Activated T-helper 1 cell treated with anti-CD3 and anti-CD28 coated beads, Interleukin-12 subunit alpha, Interleukin-12 subunit beta, Interleukin-2, Interleukin-4 antibody, amounts not matched to agents 30 ng/mL and 10 ng/mL and 1 ng/mL, durations not matched to agents 14 hours and 24 hours and 36 hours (primary cell): ENCODE measurements at places on chromosomes 13 and 19.

- H3K36me3 ChIP-seq = no peaks in the 10 kb centered on the region
- H3K27ac ChIP-seq = peak overlapping the region; percentile 8
- H3K4me3 ChIP-seq = no peak overlapping the region
- no peak for DNase-seq
Observed at GRCh38 chr19:15532779-15533521, 24.6 kb downstream of the CYP4F22 start.

GRCh38 chr13:98225036-98225940 lies 48.2 kb upstream of the RNF113B start:
- no peaks in the 10 kb centered on the region for H3K36me3 ChIP-seq
- DNase-seq = no peak
- H3K4me3 ChIP-seq = no peak overlapping the region
- H3K27ac ChIP-seq = no peak overlapping the region
- no peaks in the 10 kb centered on the region for H3K4me1 ChIP-seq
- no peaks in the 10 kb centered on the region for H3K27me3 ChIP-seq

DNA sequence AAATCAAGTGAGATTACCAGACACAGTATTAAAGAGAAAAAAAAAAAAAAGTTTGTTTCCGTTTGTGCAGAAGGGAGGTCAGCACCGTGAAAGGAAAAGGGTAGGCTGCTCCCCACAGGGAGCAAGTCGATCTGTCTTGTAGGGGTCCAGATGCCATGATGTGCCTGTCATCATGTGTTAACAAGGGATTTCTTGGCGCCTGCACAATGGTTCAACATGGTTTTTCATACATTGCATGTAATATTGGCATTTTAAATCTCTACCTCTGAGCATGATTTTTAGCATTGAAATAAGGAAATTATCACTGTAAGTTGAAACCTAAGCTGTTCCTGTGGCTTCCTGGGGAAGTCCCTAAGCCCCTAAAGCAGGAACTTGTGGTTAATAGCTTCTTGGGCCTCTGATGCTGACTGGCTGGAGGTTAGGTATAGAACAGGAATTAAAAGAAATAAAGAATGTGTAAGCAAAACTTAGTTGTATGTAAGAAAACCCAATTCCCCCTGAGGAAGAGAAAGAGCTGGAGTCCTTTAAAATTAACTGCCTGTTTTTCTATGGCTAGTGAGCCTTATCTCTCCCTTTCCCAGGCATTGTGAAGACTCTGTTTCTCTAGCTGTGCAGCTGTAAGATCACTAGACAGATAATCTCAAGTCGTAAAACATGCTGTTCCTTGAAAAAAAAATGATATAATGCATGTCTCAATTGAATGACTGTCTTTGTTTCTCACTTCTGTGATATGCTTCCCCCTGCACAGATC lies 7.4 kb upstream of the FCGBP start:
- H3K4me3 ChIP-seq = peak overlapping the region; percentile 63
- peaks cover 22% of the 10 kb centered on the region for H3K36me3 ChIP-seq
- peaks cover 2% of the 10 kb centered on the region for H3K27me3 ChIP-seq
- H3K4me1 ChIP-seq = peaks cover 77% of the 10 kb centered on the region
- DNase-seq = peak; percentile 45

- no peak overlapping the region for H3K4me3 ChIP-seq
- no peaks in the 10 kb centered on the region for H3K4me1 ChIP-seq
- H3K27ac ChIP-seq = no peak overlapping the region
- no peaks in the 10 kb centered on the region for H3K36me3 ChIP-seq
- peaks cover 26% of the 10 kb centered on the region for H3K27me3 ChIP-seq
Observed at GRCh38 chr13:43908156-43909126, 28.7 kb downstream of the LACC1 start.

- H3K27me3 ChIP-seq = no peaks in the 10 kb centered on the region
- H3K36me3 ChIP-seq = no peaks in the 10 kb centered on the region
- DNase-seq = no peak
- no peak overlapping the region for H3K27ac ChIP-seq
Observed at GRCh38 chr13:86877441-86877840, 793.7 kb upstream of the SLITRK5 start.

DNA sequence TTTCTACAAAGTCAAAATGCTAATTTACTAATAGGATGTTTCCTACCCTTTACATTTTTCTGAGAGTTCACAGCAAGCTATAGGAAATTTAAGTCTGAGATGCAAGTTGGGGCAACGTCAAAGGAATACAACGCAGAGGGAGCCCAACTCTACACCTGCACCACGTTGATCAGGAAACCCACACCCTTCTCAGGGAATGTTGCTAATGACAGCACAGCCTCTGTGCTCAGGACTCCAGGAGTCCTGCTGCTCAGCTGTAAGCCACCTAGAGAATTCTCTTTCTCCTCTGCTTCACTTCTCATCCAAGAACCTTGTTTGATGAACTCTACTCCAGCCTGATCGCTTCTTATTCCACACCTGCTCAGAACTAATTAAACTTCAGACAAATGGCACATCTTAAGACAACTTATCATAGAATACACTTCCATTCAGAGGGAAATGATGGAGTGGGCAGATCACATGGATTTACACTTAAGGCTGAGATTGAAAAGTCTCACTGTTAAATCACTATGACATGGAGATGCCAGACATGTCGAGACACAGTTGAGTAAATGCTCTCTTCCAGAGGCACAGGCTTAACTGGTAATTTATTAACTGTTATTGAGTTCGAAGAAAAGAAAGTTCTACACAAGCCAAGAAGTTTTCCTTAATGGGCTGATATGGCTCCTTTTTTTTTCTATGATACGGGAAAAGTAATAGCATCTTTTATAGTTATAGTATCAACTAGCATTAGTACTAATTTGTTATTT lies 811.6 kb upstream of the ARGLU1 start:
- DNase-seq = no peak
- H3K27me3 ChIP-seq = no peaks in the 10 kb centered on the region
- H3K36me3 ChIP-seq = no peaks in the 10 kb centered on the region

GRCh38 chr19:49869009-49869483 lies 1.7 kb upstream of the PNKP start:
- H3K27ac ChIP-seq = peak overlapping the region; percentile 94
- no peak overlapping the region for H3K4me3 ChIP-seq
- H3K4me1 ChIP-seq = peaks cover 36% of the 10 kb centered on the region
- H3K27me3 ChIP-seq = no peaks in the 10 kb centered on the region

DNA sequence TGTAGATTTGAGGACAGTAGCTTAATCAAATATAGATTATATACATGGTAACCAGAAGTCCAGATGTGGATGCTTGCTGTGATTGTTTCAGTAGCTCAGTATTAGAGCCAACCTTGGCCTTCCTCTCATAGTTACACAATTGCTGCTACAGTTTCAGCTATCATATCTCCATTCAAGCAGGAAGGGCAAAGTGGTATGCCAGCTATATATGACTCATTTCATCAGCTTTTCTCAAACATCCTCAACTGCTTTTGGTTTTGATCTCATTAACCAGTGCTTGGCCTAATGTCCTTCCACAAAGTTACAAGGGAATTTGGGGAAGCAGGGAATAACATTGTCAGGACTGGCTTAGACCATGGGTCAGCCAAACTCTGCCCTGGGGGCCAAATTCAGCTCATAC lies 73.0 kb upstream of the MAB21L1 start:
- H3K4me1 ChIP-seq = no peaks in the 10 kb centered on the region
- no peak overlapping the region for H3K27ac ChIP-seq
- DNase-seq = no peak
- H3K27me3 ChIP-seq = no peaks in the 10 kb centered on the region

GRCh38 chr13:20561741-20562140 lies 5.2 kb upstream of the IFT88 start:
- peaks cover 7% of the 10 kb centered on the region for H3K4me1 ChIP-seq
- H3K27me3 ChIP-seq = no peaks in the 10 kb centered on the region
- peaks cover 2% of the 10 kb centered on the region for H3K36me3 ChIP-seq
- no peak for DNase-seq

- H3K27me3 ChIP-seq = no peaks in the 10 kb centered on the region
- no peak overlapping the region for H3K4me3 ChIP-seq
- H3K4me1 ChIP-seq = no peaks in the 10 kb centered on the region
- no peak overlapping the region for H3K27ac ChIP-seq
- DNase-seq = no peak
Observed at GRCh38 chr13:113532156-113532806, 41.8 kb upstream of the DCUN1D2 start.

DNA sequence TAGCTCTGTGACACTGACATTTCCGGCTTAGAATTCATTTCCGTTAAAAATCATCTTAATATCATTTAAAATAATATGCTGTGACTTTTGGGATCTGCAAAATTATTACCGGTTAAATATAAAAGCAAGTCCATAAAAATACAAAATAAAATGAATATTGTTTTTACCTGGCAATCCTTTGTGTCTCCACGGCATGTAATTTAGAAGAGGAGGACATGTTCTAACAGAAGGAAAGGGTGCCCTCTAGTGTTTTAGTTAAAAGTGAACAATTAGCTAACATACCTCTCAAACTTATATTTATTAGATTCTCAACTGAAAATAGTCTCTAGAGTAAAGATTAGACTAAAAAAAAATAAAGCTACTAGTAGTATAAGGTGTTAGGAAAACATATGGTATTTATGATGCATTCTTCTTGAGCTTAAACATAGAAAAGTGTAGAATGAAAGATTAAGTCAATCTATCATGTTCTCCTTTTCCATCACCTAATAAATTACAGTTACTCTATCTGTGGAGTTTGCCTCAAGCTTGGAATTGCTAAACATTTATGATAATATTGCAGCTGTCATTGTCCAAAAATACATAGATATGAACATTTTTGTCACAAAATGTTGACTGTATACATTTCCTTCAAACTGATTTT lies 676.7 kb upstream of the SPRY2 start:
- no peaks in the 10 kb centered on the region for H3K27me3 ChIP-seq
- H3K27ac ChIP-seq = no peak overlapping the region
- H3K4me3 ChIP-seq = no peak overlapping the region
- H3K4me1 ChIP-seq = no peaks in the 10 kb centered on the region

- H3K27ac ChIP-seq = no peak overlapping the region
- no peak for DNase-seq
- no peaks in the 10 kb centered on the region for H3K27me3 ChIP-seq
- no peak overlapping the region for H3K4me3 ChIP-seq
- H3K4me1 ChIP-seq = no peaks in the 10 kb centered on the region
- no peaks in the 10 kb centered on the region for H3K36me3 ChIP-seq
Observed at GRCh38 chr13:108781312-108781711, 151.9 kb downstream of the MYO16 start.

DNA sequence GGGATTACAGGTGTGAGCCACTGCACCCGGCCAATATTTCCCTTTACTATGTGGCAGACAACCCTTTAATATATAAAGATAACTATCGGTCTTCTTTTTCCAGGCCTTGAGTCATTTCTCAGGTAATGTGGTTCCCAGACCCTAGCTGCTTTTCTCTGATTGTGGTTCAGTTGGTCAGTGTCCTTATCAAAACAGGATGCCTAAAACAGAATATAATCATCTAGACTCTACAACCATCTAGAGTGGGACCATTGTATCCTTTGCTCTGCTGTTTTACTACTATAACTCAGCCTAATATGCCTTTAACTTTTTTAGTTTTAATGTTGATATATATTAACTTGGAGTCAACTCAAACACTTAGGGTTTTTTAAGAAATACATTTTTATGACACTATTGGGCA lies 30.0 kb upstream of the HMGB1 start:
- H3K27me3 ChIP-seq = peaks cover 11% of the 10 kb centered on the region
- peaks cover 5% of the 10 kb centered on the region for H3K4me1 ChIP-seq
- no peaks in the 10 kb centered on the region for H3K36me3 ChIP-seq
- H3K4me3 ChIP-seq = no peak overlapping the region

DNA sequence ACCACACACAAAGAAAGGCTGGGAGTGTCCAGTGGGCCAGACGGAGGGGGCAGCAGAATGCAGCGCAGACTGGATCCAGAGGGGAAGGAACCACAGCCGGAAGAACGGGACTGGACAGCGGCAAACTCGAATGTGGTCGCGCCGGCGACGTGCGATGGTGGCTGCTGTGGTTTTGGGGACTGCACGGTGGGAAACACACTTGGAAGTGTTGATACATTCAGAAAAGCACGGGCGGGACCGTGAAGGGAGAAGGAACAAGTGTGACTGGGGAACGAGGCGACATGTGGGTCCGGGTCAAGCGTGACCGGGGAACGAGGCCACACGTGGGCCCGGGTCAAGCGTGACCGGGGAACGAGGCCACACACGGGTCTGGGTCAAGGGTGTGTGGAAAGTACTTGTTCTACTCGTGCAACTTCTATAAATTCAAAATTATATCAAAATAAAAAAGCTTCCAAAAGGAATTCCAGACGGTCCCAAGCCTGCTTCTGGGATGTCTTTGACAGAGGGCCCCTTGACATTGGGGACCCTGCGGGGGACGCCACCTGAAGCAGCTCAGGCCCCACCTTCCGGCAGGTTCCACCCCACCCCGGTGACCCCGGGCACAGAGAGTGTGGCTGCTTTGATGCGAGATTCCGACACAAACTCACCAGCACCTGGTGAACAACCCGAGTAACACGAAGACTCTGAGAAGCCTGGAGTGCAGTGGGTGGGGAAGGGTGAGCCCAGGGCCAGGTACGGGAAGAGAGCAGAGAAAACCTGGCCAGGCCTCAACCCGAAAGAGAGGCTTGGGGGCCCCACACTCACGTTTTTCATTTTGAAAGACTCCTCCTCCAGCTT lies 25.1 kb upstream of the C13orf46 start:
- H3K36me3 ChIP-seq = peaks cover 20% of the 10 kb centered on the region
- no peak overlapping the region for H3K27ac ChIP-seq
- H3K4me3 ChIP-seq = no peak overlapping the region
- no peaks in the 10 kb centered on the region for H3K4me1 ChIP-seq

DNA sequence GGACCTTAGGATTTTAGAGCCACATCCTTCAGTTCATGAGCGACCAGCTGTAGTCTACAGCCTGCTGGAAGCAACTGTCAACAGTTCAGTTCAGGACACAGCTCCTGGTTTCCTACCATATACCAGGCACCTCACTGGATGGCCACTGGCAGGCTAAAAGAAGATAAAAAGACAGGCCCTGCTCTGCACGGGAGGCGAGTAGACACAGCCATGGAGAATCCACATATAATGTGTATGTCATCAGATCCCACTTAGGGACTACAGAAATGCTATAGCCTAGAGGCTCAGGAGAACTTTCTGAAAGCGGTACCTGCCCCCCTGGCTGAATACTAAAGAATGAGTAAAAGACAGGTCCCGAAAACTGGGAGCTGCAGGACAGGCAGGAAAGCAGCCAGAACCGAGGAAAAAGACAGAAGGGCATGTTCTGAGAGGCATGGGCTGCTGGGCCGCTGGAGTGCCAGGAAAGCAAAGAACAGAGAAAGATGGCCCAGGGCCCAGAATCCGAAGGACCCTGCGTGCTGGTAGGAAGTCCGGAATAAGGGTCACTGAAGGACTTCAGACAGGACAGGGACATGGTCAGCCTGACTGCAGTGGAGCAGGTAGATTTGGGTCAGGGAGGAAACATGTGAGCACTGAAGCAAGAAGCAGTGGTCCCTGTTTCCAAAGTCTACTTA lies 23.5 kb downstream of the DZIP1 start:
- peaks cover 6% of the 10 kb centered on the region for H3K27me3 ChIP-seq
- DNase-seq = no peak
- H3K27ac ChIP-seq = no peak overlapping the region

DNA sequence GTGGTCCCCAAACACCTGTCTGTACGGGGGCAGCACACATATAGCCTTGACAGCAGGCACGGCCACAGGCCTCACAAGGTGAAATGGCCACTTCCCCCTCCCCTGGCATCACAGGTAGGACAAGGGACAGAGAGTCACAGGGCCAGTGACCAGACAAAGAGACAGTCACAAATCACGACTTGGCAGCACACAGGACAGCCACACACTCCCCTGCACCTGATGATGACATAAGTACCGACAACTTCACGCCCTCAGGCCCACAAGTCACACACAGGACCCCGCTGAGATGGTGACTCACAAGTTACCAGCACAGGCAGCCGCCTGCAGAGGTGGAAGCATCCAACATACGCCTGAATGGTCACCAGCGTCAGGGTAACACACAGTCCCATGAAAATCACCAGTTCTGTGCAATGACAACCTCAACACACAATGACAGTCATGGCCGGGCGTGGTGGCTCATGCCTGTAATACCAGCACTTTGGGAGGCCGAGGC lies 16.5 kb downstream of the TYK2 start:
- no peaks in the 10 kb centered on the region for H3K4me1 ChIP-seq
- H3K36me3 ChIP-seq = peaks cover 23% of the 10 kb centered on the region
- H3K27ac ChIP-seq = no peak overlapping the region
- no peaks in the 10 kb centered on the region for H3K27me3 ChIP-seq
- no peak for DNase-seq
